ENCODE measurements at places on chromosomes 1 and 21.

DNA sequence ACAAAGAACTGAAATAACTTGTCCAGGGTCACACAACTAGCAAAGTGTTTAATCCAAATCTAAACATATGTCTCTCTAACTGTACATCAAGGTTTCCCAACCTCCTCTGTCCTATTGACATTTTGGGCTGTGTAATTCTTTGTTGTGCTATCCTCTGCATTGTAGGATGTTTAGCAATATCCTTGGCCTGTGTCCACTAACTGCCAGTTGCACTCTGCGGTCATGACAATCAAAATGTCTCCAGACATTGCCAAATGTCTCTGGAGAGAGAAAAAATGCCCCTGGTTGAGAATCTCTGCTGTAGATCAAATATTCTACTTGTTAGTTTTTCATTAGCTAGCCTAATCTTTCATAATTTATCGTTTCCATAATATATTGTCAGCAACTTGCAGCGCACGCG, 353.4 kb upstream of the NEGR1 start:
- DNase-seq = no peak

DNA sequence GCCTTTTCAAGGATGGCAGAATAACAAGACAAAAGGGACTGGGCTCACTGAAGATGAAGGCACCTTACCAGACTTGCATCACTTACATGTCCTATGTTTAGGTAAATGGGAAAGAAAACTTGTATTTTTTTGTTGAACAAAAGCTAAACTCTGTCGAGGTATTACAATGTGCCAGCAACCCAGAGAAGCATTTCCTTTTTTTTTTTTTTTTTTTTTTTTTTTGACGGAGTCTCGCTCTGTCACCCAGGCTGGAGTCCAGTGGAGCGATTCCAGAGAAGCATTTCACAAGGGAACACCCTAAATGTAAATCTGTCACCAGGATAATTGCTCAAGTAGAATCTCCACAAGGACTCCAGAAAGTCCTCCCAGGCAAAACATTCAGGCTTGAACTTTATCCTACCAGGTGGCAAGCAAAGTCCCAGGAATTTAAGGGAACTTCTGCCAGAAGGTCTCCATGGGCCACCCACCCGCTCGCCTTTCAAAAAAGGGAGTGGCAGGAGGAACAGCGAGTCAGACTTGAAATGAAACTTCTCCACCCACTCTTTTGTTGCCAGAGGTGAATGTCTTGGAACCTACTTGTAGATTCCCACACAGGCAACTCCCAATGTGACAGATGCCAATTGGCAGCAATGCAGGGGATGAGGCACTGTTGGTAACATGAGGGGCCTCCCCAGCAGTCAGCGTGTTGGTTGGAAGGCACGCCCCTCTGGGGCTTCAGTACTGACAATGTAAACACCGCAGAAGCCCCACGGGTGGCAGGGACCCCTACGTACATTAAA, 125.0 kb downstream of the TIAM1 start:
- no peak for DNase-seq

GRCh38 chr1:155003766-155004351, 1.3 kb downstream of the ZBTB7B start:
- DNase-seq = no peak

DNA sequence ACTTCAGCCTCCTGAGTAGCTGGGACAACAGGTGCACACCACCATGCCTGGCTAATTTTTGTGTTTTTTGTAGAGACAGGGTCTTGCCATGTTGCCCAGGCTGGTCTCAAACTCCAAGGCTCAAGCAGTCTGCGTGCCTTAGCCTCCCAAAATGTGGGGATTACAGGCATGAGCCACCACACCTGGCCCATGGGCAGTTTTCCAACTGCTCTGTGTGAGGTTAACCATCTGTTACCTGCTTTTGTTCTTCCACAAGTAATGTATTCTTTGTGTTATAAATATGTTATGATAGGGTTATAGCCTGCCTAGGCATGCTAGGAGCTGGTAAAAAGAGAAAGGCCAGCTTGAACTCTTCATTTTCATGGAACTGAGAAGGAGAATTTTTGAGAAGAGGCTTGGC, 30.7 kb downstream of the TUFT1 start:
- no peak for DNase-seq

DNA sequence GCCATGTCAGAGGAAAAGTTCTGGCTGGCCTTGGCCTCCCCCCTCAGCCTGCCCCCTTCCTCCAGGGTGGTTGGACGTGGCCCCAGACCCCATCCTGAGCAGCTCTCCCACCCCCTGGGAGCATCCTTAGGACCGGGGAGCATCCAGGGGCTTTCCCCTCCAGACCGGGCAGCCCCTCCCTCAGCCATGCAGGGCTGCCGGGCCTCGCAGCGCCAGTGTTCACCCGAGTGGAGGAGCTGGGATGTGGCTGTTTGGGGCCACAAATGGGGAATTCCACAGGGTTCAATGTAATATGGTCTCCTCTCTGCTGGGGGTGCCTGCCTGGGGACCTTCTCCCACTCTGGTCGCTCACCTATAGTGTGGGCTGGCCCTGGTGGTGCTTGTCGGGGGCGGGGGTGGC, 4.2 kb upstream of the PFKL start:
- DNase-seq = no peak

- DNase-seq = no peak
These were observed 354.7 kb downstream of the LMO4 start for GRCh38 chr1:87683196-87683956.

- no peak for DNase-seq
These were observed 45.4 kb downstream of the SKI start for GRCh38 chr1:2273401-2274090.
